CD8-positive, alpha-beta memory T cell (primary cell): ENCODE measurements at places on chromosomes 1 and 21. TPM values are rescaled to one million over a fixed set of nuclear protein-coding genes. Genes with fewer than 3 reads are reported as not detected.
A peak's percentile ranks its signal among the peaks of the same experiment; 100 is the strongest.

GRCh38 chr1:118291661-118292060 is 106.6 kb upstream of the SPAG17 start:
- DNase-seq = no peak

- DNase-seq = no peak
Measured at GRCh38 chr1:202577381-202577780, 132.9 kb downstream of the SYT2 start.

The COA6 gene
- total RNA-seq = 49.1 TPM

The PRKAB2 gene
- total RNA-seq = 7.3 TPM

- DNase-seq = no peak
Measured at GRCh38 chr1:210366767-210367166, 38.1 kb downstream of the HHAT start.

DNA sequence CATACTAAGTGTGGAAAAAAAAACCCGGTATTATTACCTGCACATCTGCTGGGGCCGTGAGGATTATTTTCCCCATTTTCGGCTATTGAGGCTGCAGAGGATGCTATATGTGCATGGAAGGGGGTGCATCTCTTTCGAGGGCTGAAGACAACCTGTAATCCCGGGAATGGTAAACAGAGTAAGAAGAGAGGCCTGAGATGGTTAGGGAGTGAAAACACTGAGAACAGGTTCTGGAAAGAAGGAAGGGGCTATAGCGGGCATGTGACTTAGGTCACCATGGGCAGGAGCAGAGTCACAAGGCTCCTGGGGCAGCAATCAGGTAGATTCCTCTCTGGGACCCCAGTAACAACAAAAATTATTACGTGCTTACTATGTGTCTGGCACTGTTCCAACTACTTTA is 299.1 kb downstream of the RRAGC start:
- no peak for DNase-seq

The DPT gene
- total RNA-seq = not detected

GRCh38 chr1:162276493-162276892 is 100.2 kb downstream of the SPATA46 start:
- DNase-seq = no peak

The PLEKHG5 gene
- 2.6 TPM for total RNA-seq

The LAX1 gene
- total RNA-seq = 32.2 TPM

The WDR64 gene
- total RNA-seq = not detected

DNA sequence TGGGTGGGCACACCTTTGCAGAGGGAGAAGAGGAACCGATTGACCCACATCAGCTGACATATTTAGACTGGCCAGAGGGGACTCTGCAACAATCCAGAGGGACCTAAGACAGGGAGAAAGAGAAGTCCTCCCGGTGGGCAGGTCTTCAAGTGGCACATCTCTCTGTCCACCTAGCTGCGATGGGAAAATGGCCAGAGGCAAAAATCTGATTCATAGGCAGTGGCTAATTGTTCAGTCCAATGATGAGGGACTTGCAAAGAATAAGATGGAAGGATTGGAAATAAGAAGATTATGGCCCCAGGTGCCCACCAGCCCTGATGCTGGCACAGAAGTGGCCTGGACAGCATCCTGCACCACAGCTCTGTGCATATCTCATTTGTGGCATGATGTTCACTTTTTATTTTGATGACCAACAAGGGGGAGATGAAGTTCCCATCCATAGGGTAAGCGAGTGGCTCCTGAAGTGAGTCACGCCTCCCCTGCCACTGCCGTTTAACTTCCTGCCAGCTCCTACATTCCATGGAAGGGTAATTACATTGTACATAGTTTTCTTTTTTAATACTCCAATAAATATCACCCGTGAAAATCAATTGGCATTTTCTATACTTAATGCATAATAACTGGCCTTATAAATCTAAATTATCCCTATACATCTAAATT is 659.6 kb downstream of the MATN1 start:
- no peak for DNase-seq

DNA sequence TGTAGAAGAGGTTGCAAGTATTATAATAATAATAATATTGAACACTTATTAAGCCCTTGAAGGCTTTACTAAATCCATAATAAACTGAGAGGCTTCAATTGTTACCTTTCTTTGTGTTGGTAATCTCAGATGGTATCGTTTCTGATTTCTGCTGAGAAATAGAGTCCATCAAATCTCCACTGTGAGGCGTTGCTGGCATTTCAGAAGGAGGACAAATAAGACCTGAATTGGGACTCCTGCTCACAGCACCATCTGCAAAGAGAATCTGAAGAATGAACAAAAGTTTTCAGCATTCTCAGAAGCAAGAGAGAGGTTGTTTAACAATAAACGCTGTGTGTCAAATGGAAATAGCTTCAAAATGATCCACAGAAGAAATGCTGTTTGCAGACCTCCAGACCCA is 93.7 kb downstream of the WDR3 start:
- DNase-seq = no peak

The KIF26B gene
- total RNA-seq = 0.16 TPM

DNA sequence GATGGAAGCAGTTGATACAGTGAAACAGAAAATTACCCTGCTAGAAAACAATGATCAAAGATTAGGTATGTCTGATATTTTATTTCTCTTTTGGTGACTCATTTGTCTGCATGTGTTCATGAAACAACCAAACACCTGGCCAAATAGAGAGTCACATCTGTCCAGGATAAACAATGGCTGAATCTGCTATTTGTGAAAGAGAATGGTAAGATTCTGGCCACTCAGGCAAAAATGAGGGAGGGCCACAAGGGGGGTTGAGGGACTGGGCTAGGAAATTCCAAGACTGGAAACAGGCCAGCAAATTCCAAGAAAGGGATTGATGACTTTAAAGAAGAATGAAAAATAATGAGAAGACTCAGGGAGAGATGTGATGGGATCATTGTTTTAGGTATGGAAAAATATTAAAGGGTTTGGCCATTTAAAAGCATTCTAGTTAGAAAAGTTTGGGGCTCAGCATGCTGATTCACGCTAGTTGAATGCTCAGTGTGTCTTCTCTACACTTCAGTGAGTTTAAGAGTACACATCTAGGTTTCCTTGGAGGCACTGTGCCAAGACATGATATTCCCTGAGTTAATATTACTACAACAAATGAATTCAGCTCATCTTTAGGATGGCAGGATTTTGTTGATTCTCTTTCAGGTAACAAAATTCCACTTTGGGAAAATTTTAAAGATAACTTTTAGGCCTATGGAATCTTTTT is 44.9 kb downstream of the TRAF5 start:
- no peak for DNase-seq

DNA sequence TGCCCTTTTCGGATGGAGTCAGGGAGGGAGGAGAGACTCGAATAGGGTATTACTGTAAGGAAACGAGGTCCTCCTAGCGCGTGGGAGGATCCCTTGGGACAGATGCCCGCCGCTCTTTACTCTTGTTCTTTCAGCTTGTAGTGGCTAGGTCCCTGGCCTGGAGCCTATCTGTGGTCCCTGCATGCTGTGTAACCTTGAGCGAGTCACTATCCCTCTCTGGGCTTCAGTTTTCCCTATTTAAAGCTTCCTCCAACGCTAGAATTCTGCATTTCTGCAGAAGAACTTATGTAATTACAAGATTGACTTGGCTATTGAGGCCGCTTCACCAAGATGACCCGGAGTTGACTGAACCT is 744 bp downstream of the MIER1 start:
- no peak for DNase-seq

The RNU1-3 gene
- 1,293 TPM for total RNA-seq

DNA sequence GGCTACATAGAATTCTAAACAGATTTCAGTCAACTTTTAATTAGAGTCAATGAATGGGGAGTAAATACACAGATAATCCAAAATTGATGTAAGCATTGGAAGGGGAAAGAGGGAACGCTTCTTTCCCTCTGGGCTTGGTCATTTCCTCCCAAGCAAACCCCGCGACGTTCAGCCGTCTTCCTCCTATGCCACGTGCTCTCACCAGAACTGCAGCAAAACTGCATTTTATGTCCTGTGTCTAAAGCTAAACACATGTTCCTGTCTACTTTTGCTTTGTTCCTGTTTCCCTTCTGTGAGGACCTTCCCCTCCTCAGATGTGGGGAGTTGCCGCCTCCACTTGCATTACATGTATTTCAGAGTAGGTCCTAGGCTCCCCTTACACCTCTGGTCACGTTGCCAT is 27.2 kb downstream of the UTP25 start:
- DNase-seq = no peak

The PHLDA3 gene
- total RNA-seq = 22.7 TPM

DNA sequence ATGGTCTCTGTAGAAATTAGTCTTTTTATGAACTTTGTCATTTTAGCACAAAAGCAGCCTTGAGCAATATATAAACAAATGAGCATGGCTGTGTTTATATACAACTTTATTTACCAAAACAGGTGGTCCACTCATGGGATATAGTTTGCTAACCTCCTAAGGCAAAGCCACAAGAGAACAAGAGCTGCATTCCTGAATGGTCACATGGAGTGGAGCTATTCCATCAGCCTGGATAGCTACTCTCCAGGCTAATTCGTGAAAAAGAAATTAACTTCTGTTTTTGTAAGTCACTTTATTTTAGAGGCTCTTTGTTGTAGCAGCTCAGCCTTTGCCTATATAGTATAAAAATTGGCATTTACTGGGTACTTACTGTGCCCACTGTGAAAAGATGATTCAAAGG is 163.3 kb upstream of the FAM78B start:
- DNase-seq = no peak

The C1orf185 gene
- total RNA-seq = not detected

GRCh38 chr21:37878946-37879660 is 37.2 kb downstream of the KCNJ6 start:
- DNase-seq = no peak

DNA sequence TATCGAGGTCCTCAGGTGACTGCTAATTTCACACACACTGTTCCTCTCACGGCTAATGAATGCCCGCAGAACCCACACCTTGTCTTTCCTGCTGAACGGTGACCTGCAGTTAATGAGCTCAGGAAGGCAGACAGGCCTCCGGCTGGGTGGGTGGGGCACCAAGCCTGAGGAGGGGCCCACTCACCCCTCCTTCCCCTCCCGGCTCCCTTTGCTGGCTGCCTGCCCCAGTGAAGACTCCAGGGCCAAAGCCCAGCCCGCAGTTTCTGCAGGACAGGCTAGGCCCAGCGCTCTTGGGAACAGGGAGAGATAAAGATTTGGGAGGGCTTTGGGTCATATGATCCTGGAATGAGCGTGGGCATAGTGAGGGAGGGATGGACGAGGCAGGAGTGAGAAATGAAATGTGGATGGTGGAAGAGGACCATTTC is 26.4 kb downstream of the FOXO6 start:
- no peak for DNase-seq

GRCh38 chr1:69824932-69825331 is 257.2 kb downstream of the LRRC7 start:
- DNase-seq = no peak

DNA sequence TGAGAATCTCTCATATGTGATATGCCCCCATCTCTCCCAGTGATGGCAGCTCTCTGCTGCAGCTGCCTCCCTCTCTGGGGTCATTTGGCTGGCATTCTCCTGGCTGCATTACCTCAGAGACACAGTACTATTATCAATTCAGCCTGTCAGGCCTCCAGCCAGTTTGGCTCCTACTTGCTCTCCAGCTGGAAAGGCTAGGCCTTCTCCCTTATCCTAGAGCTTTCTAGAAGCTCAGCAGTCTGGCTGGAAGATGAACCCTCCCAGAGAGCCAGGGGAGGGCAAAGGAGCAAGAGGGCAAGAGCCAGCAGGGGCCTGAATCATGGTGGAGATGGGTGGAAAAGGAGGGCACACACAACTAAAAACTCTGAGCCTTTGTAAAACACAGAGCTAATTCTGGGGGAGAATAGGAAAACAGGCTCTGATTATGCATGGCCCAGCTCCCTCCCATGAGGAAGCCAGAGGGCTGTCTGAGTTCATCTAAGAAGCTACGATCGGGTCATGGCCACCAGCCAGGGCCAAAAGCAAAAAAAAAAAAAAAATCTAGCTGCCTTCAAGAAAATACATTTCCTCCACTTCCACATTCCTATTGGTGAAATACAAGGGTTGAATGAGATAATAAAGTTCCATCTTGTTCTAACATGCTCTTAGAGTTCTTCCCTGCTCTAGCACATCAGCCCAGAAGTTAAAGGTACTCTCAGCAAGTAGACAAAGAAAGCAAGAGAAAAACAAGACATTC is 8.8 kb downstream of the LAMB3 start:
- DNase-seq = no peak

The MTARC1 gene
- total RNA-seq = not detected

The KCNT2 gene
- total RNA-seq = not detected

- DNase-seq = no peak
Measured at GRCh38 chr1:107246775-107247345, 106.0 kb downstream of the NTNG1 start.

DNA sequence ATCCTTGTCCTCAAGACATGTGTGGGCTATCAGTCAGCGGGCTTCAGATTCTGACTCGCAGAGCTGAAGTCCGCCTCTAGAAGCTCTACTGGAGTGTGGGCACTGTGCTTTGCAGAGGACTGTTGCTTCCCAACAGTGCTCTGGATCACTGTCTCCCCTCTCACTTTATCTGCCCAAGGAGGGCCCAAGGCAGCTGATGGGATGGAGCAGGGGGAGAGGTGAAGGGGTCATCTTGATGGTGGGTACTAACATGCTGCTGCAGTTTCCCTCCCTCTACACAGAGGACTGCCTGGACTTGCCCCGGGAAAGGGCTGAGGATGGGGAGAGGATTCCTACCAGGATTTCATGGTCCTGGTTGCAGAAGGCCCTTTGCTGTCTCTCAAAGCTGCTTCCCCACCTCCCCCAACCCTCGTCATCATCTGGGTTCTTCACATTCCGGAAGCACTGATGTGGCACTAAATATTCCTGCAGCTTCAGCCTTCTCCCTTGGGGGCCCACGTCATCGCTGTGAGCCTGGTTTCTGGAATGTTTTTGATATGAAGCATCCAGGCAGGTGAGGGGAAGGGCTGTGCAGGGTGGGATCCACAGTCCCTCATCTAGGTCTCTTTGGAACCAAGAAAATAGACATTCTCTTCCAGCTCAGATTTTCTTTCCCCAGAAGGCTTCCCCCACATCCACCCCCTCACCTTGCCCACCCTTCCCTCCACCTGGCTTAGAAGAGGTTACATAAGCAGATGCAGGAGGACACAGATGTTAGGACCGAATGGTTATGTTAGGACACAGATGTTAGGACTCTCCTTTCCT is 23.2 kb downstream of the NUAK2 start:
- DNase-seq = no peak

DNA sequence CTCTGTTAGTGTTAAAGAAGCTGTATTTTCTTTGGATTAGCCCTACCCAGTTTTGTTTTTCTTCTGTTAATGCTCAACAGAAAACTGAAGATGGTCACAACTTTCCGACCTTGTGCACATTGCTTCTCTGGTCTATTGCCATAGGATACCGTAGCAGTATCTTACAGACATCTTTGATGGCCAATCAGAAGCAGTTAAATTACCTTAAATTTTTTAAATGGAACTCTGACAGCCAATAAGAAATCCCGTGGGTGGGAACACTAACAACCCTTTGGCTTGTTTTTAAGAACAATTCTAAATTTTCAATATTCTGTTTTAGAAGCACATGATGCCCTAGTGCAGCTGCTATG is 17.2 kb downstream of the NFYC start:
- peak; percentile 73 for DNase-seq

The OR2T12 gene
- total RNA-seq = not detected

DNA sequence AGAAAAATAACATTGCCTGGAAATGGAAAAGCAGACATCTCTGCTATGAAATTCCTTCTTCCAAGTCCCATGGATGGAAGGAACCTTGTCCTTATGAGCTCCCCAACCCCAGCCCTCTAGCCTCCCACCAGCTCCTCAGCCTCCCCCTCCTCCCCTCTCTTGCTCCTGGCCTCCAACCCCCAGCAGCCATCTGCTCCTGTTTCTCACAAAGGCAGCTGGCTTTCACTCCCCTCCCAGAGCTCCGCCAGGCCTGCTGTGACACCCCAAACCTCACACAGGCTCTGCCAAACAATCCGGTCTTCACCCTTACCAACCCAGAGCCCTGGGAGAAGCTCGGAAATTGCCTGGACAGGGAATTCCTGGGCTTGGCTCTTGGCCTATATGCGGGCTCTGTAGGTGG is 69.2 kb downstream of the KLHDC7A start:
- no peak for DNase-seq

The PROX1 gene
- total RNA-seq = not detected
